Left renal cortex interstitium (tissue), 4 donors: ENCODE measurements at places on chromosomes 11 and 22.

DNA sequence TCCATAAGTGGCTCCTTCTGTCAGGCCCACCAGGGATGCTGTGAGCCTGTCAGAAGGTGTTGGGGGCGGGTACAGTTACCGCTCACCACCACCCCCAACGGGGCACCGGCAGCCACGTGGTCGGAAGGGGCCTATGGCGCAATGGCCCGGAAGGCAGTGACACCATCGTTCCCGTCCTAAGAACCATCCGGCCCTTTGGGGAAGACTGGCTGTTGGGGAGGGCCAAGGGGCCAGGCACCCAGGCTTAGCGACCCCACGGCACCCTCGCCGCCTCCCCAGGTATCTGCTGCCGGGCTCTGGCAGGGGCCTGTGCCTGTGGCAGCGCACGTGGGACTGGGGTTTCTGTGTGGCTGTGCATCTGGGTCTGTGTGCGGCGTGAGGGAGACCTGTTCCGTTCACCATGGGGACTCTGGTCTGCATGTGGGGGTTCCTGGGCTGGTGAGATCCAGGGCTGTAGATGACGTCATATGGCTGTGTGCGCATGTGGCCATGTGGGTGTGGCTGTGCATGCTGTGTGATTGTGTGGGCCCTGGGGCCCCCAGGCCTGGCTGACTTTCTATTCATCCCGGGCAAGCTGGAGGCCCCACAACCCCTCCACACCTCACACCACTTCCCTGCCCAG is 717 bp downstream of the OSM start:
- DNase-seq = no peak

DNA sequence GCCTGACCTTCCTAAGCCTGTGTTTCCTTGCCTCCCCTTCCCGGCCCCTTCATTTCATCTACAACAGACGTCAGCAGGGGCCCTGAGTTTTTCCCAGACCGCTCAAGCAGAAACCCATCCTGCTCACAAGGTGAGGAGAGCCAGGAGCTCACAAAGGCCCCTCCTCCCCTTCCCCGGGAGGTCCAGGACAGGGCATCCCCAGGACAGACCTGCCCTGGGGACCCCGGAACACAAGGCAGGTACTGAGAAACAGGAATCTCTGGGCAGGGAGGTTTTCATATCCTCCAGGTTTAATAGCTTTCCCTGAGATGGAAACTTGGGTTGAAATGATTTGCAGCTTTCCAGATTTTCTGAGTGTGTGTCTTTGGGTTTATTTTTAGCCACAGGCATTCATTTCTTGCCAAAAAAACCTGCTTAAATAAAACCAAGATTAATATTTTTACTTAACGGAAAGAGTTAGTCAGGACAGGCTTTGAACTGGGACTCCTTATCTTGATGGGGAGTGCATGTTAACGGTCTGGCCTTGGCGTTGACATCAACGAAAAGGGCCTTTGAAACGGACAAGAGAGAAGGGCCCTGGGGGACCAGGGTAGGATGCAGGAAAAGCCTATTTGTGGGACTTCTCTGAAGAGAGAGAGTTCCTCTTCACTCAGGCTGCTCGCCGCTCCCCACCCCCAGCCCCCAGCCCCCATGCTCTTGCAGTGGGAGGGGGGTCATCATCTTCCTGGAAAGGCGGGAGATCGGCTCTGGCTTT is 38.5 kb downstream of the TIMP3 start:
- no peak for DNase-seq

DNA sequence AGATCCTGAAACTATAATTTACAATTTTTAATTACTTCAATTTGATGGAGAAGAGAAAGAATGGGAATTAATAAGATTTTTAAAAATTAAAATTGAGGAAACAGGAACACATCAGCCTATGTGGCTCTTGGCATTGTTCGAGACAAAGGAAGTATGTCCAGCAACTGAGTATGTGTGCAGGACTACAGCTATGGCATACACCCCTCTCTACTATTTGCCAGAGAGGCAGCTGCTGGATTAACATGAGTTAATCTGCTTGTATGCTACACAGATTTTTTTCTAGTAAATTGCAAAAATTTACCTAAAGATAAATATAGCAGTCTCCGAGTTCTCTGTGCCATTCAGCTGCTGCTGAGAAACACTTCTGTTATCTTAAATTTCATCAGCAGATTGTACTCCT is 70.6 kb downstream of the PHF21A start:
- no peak for DNase-seq

DNA sequence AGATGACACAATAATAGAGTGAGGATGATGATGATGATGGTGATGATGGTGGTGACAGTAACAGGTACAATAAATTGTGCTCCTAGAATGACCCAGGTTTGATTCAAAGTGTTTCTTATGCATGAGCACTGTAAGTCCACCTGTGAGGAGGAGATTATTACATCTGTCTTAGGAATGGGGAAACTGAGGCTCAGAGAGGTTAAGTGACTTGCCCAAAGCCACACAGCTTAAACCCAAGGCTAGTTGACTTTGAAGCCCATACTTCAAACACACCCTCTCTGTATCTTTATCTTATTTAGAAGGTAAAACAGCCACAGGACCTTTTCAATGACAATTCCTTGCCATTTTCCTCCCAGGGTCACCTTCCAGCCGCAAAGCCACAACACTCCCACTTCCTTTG is 88.9 kb downstream of the MIAT start:
- DNase-seq = no peak

DNA sequence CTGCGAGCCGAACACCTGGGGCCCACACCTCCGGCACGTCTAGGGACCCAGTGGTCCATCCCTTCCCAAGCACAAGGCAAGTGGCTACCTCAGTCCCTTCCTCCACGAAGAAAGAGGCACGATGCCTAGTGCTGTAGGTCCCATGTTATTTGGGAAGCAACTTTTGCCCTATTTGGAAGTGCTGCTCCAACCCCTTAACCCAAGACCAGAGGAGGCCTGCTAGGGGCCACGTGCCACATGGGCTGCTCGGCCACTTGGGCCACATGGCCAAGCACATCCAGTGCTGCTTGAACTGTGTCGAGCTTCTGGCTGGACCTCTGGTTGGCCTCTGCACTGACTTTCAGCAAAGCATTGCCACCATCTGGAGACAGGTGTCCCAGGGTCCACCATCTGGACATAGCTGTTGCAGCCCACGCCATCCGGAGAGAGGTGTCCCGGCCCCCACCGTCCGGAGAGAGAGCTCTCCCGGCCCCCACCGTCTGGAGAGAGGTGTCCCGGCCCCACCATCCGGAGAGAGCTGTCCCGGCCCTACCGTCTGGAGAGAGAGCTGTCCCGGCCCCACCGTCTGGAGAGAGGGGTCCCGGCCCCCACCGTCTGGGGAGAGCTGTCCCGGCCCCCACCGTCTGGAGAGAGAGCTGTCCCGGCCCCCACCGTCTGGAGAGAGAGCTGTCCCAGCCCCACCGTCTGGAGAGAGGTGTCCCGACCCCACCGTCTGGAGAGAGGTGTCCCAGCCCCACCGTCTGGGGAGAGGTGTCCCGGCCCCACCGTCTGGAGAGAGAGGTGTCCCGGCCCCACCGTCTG is 6.5 kb upstream of the B4GALNT4 start:
- DNase-seq = no peak

GRCh38 chr11:40987776-40988435 is 471.5 kb downstream of the LRRC4C start:
- DNase-seq = no peak

DNA sequence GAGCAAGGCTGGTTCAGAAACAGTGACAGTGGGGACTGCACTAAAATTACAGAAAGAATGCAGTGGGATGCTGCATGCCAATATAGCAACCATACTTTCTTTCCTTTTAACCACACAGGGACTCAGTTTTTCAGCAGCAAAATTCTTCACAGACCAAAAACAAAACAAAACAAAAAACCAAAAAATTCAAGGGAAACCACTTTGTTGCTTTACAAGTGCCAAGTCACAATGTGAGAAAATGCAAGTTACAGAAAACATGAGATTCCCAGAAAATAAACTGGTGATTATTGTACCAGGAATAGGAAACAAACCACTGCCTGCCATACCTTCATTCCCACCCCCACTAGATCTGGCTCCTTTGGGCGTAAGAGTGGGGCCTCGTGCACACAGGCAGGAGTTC is 52.6 kb downstream of the TENM4 start:
- no peak for DNase-seq
